ENCODE measurements at places on chromosomes 6 and 20.

DNA sequence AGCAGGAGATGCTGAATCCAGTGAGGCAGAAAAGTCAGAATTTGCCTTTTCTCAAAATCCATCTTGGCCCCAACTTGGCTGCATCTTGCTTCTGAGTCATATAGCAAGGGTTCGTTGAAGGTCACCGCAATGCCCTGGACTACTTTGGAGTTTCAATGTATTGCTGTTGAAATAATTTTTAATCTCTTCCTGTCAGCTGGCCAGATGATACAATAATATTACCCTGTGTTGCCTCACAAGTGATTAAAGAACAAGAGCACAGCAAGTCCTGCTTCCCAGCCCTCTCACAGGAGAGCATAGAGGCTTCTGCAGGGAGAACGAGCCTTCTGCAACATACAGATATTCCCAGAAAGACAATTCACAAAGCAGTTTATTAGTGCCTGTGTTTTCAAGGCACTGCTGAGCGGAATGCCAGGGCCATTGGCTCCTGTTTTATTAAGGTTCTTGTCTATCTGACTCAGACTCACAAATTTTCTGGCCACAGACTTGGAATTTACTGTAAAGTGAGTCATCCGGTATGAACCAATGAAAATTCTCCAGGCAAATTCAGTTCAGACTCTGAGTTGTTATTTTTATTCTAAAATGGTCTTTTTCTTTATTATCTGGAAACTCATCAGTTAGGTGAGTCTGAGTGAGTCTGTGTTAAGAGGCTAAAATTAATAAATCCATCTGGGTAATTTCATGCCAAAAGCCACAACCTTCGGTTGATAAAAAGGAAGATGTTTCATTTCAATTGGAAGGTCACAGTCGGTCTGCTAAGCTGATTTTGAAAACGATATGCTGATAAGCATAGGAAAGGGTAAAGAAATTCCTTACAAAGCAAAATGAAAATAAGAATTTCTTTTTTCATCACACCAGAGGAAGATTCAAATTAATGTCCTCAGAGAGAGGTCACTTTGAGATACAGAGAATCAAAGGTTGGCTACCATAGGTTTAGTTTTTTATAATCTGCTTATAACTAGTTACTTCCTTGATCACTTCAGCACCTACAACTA is 289.4 kb upstream of the STXBP5 start:
- peaks cover 29% of the 10 kb centered on the region for H3K4me1 ChIP-seq
- DNase-seq = peak; percentile 54
- H3K36me3 ChIP-seq = no peaks in the 10 kb centered on the region
- H3K27ac ChIP-seq = peak overlapping the region; percentile 66

- no peaks in the 10 kb centered on the region for H3K4me1 ChIP-seq
- H3K27ac ChIP-seq = no peak overlapping the region
- H3K27me3 ChIP-seq = no peaks in the 10 kb centered on the region
These were observed 73.1 kb downstream of the ADTRP start for GRCh38 chr6:11705483-11705882.

DNA sequence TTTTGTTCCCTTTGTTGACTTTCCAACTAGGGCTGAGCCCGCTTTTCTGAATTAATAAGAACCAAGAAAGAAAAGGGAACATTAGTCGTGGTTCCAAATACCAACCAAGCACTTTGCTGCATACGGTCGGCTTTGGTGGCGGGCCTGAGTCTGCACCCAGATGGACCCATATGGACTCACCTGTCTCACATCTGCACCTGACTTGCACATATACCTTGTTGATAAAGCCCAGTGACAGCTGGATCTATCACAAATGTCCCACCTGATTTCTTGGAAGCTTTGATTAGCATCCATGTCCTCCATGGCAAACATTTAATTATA is 39.0 kb downstream of the TPD52L1 start:
- H3K36me3 ChIP-seq = no peaks in the 10 kb centered on the region
- DNase-seq = no peak
- H3K4me3 ChIP-seq = no peak overlapping the region

DNA sequence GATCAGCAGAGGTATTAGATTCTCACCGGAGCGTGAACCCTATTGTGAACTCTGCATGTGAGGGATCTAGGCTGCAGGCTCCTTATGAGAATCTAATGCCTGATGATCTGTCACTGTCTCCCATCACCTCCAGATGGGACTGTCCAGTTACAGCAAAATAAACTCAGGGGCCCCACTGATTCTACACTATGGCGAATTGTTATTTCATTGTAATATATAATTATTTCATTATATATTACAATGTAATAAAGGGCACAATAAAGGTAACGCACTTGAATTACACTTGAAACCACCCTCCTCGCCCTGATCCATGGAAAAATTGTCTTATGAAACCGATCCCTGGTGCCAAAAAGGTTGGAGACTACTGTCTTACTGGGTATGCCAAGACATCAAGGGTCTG is 18.6 kb downstream of the PRKN start:
- H3K4me1 ChIP-seq = no peaks in the 10 kb centered on the region
- H3K4me3 ChIP-seq = no peak overlapping the region
- H3K36me3 ChIP-seq = no peaks in the 10 kb centered on the region
- no peak overlapping the region for H3K27ac ChIP-seq

DNA sequence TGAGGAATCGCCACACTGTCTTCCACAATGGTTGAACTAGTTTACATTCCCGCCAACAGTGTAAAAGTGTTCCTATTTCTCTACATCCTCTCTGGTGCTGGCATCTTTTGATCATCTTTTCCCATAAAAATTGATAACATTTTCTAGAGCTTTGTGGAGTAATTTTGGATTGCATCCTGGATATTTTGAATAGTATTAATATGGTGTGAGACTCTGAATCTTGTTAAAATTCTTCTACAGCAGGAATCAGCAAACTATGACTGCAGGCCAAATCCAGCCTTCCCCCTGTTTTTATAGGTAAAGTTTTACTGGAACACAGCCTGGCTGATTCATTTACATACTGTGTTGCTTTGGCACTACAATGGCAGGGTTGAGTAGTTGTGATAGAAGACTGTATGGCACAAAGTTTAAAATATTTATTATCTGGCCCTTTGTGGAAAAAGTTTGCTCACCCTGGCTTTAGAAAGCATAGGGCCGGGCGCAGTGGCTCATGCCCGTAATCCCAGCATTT is 15.0 kb upstream of the RNF8 start:
- no peaks in the 10 kb centered on the region for H3K36me3 ChIP-seq
- H3K27ac ChIP-seq = no peak overlapping the region
- no peaks in the 10 kb centered on the region for H3K4me1 ChIP-seq
- H3K27me3 ChIP-seq = no peaks in the 10 kb centered on the region

DNA sequence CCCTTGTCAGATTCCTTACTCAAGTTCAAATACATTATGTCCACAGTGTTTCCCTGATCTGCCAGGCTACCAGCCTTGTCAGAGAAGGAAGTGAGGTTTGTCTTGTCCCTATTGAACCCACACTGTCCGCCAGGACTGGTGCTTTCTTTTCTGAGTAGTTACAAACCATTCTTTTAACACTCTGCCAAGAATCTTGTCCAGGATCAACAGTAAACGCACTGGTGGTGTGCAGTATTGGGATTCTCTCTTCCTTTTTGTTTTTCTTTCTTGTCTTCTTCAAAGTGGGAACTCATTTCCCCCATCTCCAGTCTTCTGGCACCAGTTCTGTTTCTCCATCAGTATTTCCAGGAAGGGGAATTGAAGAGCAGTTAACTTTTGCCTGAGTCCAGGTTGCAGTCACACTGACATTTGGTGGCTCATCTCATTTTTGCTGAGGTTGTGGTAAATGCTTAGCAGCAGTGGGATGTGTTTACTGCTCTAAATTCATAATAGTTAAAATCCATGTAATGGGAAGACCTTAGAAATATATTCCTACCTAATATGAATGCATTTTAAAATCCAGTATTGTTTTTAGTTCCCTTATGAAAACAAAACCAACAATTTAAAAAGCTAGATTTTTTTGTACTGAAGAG is 295.3 kb downstream of the PRL start:
- no peaks in the 10 kb centered on the region for H3K36me3 ChIP-seq
- H3K4me3 ChIP-seq = no peak overlapping the region
- no peak for DNase-seq
- H3K27ac ChIP-seq = no peak overlapping the region
- H3K27me3 ChIP-seq = no peaks in the 10 kb centered on the region
- peaks cover 16% of the 10 kb centered on the region for H3K4me1 ChIP-seq

- H3K27me3 ChIP-seq = no peaks in the 10 kb centered on the region
- peaks cover 10% of the 10 kb centered on the region for H3K36me3 ChIP-seq
- no peak overlapping the region for H3K4me3 ChIP-seq
- no peak overlapping the region for H3K27ac ChIP-seq
These were observed 10.7 kb downstream of the PSMG4 start for GRCh38 chr6:3269281-3269975.

- H3K27me3 ChIP-seq = peaks cover 4% of the 10 kb centered on the region
- no peak for DNase-seq
- H3K4me1 ChIP-seq = peaks cover 46% of the 10 kb centered on the region
- H3K27ac ChIP-seq = no peak overlapping the region
- H3K36me3 ChIP-seq = no peaks in the 10 kb centered on the region
These were observed 780 bp downstream of the TFAP2A start for GRCh38 chr6:10413850-10414738.

DNA sequence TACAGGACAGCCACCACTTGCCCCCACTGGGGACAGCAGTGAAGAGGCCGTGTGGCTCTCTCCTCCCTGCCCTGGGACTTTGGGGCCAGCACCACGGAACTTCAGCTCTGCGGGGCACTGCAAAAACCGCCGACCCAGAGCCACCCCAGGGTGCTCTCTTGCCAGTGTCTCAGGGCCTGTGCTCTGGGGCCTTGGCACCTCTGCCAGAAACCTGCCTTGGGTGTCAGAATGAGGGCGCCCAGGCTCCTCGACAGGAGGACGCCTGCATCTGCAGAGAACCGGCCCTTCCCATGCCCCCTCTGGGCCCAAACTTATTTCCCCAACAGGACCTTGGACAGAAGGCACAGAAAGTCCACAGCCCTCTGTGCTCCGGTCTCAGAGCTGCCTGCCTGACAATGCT is 77.2 kb upstream of the MPC1 start:
- H3K27ac ChIP-seq = no peak overlapping the region
- no peak overlapping the region for H3K4me3 ChIP-seq
- no peaks in the 10 kb centered on the region for H3K27me3 ChIP-seq
- no peak for DNase-seq
- no peaks in the 10 kb centered on the region for H3K36me3 ChIP-seq

DNA sequence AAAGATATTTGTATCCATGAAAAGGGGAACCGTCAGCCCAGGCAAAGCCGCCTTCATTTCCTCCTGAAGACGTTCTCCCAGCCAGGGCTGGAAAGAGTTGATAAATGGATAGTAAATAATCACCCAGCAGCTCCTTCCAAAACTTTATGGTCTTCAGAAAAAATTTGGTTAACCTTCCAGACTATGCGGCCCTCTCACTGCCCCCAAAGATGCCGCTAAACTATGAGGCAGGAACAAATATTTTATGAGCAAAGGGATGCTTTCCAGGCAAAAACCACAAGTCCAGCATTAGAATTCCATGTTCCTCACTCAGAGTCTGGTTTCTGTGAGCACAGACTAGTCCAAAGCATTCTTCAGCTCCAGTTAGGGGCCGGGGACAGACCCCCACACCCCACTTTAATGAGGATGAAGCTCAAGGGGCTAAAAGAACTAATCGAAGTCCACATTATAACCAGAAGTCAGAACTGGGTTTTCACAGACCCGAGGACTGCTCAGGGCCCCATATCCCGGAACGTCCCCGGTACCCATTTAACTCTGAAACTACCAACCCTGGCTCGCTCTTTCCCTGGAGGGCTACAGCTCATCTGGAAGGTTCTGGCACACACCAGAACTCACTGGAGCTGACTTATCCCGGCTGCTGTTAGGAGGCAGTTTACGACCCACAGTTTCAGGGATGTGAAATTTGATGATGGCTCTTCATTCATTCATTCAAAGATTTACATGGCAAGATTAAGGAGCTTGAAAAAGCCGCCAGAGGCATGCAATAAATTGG is 29.4 kb downstream of the BMP7 start:
- H3K36me3 ChIP-seq = no peaks in the 10 kb centered on the region
- DNase-seq = no peak
- no peak overlapping the region for H3K4me3 ChIP-seq

GRCh38 chr6:11413117-11413687 is 124.3 kb upstream of the TMEM170B start:
- no peak overlapping the region for H3K4me3 ChIP-seq
- no peaks in the 10 kb centered on the region for H3K36me3 ChIP-seq
- H3K27ac ChIP-seq = peak overlapping the region; percentile 82
- no peaks in the 10 kb centered on the region for H3K27me3 ChIP-seq
- DNase-seq = no peak
- H3K4me1 ChIP-seq = peaks cover 29% of the 10 kb centered on the region

- H3K36me3 ChIP-seq = no peaks in the 10 kb centered on the region
- no peaks in the 10 kb centered on the region for H3K4me1 ChIP-seq
- H3K27me3 ChIP-seq = no peaks in the 10 kb centered on the region
- DNase-seq = no peak
- H3K27ac ChIP-seq = no peak overlapping the region
These were observed 49.5 kb downstream of the PLN start for GRCh38 chr6:118597636-118598035.

- H3K27ac ChIP-seq = no peak overlapping the region
- no peaks in the 10 kb centered on the region for H3K27me3 ChIP-seq
- no peaks in the 10 kb centered on the region for H3K4me1 ChIP-seq
- DNase-seq = no peak
- H3K36me3 ChIP-seq = peaks cover 28% of the 10 kb centered on the region
These were observed 492.1 kb downstream of the UTRN start for GRCh38 chr6:144777249-144777648.
